IPS-NIHi11 (cell line): ENCODE measurements at places on chromosomes 3 and 15.
A peak's percentile ranks its signal among the peaks of the same experiment; 100 is the strongest.

DNA sequence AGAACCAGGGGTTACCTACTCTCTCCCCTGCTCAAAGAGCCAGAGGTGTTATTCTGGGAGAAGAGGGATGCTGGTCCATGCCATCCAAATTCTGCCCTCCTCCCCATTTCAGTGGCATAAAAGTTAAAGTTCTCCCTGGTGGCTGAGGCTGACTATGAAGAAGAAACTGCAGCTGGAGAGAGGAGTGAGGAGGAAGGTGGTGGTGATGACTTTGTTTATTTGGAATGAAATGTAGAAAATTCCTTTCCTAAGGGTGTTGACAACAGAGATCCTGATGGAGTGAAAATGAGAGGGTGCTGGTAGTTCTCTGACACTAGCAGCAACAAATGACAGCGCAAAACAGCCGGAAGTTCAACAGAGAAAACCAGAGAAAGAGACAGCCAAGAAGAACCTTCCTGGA is 100.4 kb downstream of the PCCB start:
- DNase-seq, result no peak

DNA sequence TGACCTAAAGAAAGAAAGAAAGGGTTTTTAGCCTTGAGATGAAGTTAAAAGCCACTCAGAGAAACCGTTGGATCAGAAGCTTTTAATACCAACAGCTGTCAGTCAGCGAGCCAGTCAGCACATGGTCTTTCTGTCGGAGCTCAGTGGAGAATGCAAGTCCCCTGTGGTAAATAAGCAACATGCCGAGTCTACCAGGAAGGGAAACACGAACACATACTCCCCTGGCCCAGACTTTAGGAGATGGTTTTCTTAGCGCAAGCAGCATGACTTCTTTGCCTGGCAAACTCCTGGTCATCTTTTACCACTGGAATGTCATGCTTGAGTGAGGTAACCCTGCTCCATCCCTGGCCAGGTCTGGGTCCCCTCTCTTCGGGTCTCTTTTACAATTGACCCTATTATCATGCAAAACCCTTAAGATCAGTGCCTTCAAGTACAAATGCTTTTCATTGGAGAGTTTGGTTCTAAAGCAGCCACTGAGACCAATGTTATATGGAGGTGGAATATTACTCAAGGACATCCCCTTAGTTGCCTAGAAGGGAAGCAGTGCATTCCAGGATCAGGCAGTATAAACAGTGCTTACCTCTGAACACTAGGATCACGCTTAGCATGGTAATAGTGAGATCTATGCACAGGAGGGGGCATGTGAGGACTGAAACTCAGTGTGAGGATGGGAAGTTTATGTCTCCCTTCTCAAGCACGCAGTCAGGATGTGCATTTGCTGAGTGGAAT is 28.2 kb downstream of the SLCO3A1 start:
- DNase-seq, result peak; percentile 48

DNA sequence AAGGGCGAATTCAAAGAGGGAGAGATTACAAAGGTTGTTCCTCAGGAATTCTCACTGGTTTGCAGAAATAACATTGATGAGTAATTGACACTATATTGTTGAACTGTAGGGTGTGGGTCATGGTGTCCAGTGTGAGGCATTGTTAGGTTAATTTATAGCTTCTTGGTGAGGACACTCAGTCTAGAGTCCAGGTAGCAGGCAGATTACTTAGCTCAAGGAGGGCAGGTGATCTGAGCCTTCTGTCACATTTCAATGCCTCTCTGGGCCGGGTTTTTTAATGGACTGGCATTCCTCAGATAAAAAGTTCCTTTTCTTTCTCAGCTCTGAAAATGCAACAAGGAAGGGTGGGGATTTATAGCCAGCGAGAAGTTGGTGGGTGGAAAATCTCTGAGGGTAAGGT is 194.2 kb upstream of the PROK2 start:
- no peak for DNase-seq

GRCh38 chr3:159654183-159655134 is 334.2 kb upstream of the IL12A start:
- no peak for DNase-seq

DNA sequence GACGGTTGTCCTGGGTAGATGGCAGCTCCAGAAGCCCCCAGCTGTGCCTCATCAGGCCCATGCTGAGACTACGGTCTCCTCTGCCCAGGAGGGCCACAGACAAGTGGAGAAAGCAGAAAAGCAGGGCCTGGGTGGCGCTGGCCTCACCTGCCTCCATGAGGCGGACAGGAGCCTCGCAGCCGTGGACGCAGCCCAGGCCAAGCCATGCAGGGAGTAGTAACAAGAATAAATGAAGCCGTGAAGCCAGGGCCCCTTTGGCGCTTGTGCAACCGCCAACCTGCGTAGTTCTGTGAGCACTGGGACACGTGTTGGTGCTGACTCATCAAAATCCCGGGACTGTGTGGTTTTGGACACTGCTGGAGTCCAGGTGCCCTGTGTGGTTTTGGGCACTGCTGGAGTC is 12.3 kb upstream of the MUC4 start:
- peak; percentile 71 for DNase-seq

GRCh38 chr15:91055548-91056331 is 33.3 kb upstream of the VPS33B start:
- peak; percentile 92 for DNase-seq

GRCh38 chr3:152860736-152861135 is 25.8 kb downstream of the P2RY1 start:
- DNase-seq, result no peak

- no peak for DNase-seq
Observed at GRCh38 chr15:95937128-95937528, 393.4 kb upstream of the NR2F2 start.

- DNase-seq, result peak; percentile 80
Observed at GRCh38 chr3:134453631-134454030, 32.2 kb downstream of the ANAPC13 start.

GRCh38 chr15:52021128-52021671 is 2.2 kb downstream of the MAPK6 start:
- DNase-seq, result peak; percentile 47
